ENCODE measurements at places on chromosomes 12 and 14. TPM values are rescaled to one million over a fixed set of nuclear protein-coding genes. Genes with fewer than 3 reads are reported as not detected.

Gene SLC16A7
- total RNA-seq: 54.6 TPM

Gene CRIP1
- total RNA-seq: 329 TPM

Gene RNFT2
- 6.9 TPM for total RNA-seq

Gene KRT85
- not detected for total RNA-seq

Gene SLC38A2
- total RNA-seq: 165 TPM

Gene ALDH1L2
- not detected for total RNA-seq

Gene ABCC9
- 0.06 TPM for total RNA-seq

Gene MYF5
- not detected for total RNA-seq

Gene APOLD1
- 3.8 TPM for total RNA-seq

Gene KLRD1
- total RNA-seq: 21.2 TPM

Gene FITM1
- total RNA-seq: 2.9 TPM

DNA sequence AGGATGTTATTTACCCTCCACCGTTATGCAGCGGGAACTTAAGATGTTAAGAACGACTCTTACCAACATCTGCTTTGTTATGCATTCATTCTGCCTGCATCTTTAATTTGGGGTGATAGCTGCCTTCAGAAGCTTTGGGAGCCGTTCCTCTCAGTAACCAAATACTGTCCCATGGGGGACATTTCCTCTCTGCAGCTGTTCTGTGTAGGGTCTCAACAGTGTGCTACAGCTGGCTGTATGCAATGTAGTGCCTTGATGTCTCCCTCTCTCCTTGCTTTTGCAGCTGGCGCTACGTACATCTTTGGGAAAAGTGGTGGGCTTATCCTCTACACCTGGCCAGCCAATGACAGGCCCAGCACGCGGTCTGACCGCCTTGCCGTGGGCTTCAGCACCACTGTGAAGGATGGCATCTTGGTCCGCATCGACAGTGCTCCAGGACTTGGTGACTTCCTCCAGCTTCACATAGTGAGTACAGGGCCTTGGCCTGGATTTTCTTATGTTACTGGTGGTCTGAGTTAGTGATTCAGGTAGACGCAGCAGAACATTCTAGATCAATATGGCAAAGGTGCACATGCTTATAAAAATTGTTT is 744.3 kb downstream of the DIO2 start:
- DNase-seq: no peak

- no peak for DNase-seq
These were observed 34.7 kb downstream of the FBXL14 start for GRCh38 chr12:1559676-1560091.

- no peak for DNase-seq
These were observed 19.0 kb downstream of the IFNG start for GRCh38 chr12:68140556-68140955.

DNA sequence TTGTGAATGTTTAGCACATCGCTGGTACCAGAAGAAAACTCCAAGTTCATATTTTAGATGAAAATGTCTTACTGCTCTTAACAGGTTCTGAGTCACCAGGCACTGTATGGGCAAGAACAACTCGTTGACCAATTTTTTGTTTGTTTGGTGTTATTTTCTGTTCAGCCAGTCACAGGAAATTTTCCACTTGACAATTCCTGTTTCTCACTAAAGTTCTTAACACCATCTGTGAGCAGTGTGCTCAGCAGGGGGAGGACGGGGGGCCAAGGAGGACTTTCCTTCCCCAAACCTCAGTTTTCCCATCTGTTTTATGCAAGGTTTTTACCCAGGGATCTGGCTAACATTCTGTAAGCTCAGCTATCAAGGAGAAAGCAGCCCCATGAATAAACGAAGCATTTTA is 3.0 kb downstream of the NUAK1 start:
- DNase-seq: no peak

- DNase-seq: no peak
These were observed 82.3 kb downstream of the SSPN start for GRCh38 chr12:26277506-26278246.

DNA sequence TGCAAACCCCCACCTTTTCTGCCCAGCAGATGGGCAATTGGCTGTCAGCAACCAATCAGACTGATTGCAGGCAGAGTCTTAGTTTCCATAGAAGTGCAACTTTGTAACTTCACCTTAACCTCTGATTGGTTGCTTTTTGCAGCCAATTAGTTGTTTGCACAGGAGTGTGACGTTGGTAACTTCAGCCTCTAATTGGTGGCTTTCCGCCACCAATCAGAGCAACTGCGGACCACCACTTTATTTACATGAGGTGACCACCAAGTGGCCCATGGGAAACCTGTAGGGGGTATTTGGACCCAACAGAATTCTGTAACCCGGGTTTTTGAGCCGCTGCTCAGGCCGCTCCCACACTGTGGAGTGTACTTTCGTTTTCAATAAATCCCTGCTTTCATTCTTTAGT is 32.3 kb downstream of the CDKN1B start:
- no peak for DNase-seq

- no peak for DNase-seq
These were observed 15.3 kb upstream of the LYZ start for GRCh38 chr12:69332815-69333358.

GRCh38 chr12:107388263-107388662 is 294.9 kb upstream of the CRY1 start:
- DNase-seq: no peak

DNA sequence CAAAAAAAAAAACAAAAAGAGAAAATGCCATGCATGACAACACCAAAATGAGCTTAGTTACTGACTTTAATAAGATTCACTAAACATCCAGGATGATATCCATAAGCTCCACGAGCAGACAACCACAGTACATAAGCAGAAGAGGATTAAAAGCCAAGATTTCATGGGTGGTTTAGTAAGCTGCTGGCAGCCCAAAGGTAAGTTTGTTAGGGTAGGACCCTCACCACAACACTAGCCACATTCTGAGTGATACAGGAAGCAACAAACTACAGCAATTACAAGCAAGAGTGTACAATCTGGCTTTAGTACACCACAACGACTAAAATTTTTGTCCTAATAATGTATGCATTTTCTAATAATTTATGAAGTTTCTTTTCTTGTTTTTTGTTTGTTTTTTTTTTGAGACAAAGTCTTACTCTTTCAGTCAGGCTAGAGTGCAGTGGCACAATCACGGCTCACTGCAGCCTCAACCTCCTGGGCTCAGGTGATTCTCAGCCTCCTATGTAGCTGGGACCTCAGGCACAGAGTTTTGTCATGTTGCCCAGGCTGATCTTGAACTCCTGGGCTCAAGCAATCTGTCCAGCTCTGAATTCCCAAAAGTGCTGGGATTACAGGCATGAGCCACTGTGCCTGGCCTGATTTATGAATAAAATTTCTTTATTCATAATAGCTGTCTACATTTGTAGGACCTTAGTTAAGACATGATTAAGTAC is 221.4 kb downstream of the MED13L start:
- DNase-seq: no peak

GRCh38 chr12:62861586-62861985 is 73.4 kb downstream of the PPM1H start:
- no peak for DNase-seq

DNA sequence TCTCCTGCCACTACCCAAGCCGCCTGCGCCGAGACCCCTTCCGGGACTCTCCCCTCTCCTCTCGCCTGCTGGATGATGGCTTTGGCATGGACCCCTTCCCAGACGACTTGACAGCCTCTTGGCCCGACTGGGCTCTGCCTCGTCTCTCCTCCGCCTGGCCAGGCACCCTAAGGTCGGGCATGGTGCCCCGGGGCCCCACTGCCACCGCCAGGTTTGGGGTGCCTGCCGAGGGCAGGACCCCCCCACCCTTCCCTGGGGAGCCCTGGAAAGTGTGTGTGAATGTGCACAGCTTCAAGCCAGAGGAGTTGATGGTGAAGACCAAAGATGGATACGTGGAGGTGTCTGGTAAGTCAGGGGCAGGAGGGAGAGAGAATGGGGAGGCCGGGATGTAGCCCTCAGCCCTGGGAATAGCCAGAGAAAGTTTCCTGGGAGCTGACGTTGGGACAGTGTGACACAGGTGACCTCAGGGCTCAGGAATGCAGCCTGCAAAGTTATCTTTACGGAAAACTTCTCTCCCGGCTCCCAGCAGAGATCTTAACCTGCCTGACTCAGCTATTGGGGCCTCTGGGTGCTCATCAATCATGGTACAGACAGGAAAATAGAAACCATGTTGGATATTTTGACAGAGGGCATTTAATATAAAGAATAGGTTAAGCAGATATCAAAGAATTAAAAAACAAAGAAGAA is 747 bp downstream of the HSPB8 start:
- DNase-seq: no peak

GRCh38 chr12:74144396-74144795 is 393.2 kb upstream of the ATXN7L3B start:
- no peak for DNase-seq

DNA sequence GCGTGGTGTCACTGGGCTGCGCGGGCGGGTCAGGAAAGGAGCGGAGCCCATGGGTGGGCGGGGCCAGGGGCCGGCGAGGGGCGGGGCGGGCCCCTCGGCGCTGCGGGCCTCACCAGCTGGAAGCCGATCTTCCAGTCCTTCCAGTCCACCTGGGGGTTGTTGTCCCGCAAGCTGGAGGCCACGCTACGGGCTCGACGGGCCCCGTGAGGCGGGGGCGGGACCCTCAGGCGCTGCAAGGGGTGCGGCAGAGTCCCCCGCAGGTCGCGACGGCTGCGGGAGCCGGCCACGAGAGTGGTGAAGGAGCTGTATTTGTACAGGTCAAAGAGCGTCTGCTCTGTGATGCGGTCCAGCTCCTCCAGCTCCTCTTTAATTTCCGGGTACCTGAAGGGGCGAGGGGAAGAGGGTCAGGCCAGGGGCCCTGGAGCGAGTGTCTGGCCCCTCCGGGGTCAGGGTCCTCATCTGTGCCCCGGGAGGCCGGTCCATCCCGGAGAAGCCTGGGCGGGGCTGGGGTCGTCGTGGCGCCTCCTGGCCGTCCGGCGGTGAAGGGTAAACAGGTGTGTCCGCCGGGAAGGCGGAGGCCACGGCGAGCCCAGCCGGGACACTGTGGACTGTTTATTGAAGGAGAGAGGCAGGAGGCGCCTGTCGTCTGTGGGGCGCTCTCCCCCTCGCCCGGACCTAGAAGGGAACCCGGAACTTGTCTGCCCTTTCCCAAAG is 11.9 kb downstream of the SCNN1A start:
- DNase-seq: no peak

- DNase-seq: no peak
These were observed 8.0 kb upstream of the ZDHHC17 start for GRCh38 chr12:76755829-76756379.

GRCh38 chr14:51515611-51516010 is 136.1 kb upstream of the FRMD6 start:
- no peak for DNase-seq

DNA sequence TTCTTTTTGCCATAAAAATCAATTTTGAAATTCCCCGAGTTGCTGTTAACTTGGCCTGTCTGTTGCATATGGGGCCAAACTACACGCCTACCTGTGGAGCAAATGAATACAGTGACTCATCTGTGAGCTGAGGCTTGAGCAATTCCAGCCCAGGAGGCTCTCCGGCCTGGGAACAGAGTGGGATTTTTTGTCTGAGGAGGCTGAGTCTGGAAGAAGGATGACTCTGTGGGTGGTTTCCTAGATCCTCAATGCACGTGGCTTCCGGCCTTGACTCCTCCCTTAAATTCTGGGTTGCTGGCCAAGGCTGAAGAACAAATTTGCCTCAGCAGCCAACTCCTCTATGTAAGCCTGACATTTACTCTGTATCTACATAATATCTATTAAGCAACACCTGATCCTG is 124.1 kb downstream of the SSPN start:
- no peak for DNase-seq

DNA sequence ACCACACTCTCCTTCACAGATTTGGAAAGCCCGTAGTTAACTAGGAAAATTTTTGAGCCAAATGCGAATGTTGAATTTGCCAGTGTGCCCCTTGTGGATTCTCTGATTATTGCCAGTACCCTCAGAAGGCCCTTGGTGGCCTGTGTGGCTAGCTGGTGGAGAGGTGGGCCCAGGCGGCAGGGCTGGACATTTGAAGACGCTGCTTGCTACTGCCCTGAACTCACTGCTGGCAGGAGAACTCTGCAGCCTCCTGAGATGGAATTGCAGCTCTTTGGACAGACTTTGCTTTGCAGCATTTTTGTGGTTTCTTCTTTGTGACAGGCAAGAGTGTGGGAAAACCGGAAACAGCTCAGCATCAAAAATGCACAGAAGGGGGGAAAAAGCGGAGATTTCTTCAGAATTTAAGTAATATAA is 97.6 kb downstream of the TGFB3 start:
- DNase-seq: no peak

DNA sequence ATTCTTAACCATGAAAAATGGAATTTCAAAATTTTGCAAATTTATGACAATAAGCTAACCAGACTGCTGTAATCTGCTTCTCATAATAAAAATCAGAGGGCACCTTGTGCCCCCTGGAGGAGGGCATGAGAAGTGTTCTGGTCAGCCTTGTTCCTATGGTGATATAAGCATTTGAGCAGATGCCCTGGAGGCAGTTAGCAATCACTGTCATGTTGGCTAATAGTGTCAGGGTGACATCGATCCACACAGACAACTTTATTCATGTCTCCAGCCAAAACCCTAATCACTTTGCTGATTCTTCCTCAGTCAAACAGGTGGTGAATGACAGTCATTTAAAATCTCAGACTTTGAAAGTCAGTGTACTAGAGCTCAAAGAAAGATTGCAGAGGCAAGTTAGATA is 943.0 kb downstream of the GALC start:
- no peak for DNase-seq

- no peak for DNase-seq
These were observed 36.2 kb downstream of the PRIMA1 start for GRCh38 chr14:93751946-93752655.

- no peak for DNase-seq
These were observed 357 bp downstream of the HOMEZ start for GRCh38 chr14:23285530-23286019.

DNA sequence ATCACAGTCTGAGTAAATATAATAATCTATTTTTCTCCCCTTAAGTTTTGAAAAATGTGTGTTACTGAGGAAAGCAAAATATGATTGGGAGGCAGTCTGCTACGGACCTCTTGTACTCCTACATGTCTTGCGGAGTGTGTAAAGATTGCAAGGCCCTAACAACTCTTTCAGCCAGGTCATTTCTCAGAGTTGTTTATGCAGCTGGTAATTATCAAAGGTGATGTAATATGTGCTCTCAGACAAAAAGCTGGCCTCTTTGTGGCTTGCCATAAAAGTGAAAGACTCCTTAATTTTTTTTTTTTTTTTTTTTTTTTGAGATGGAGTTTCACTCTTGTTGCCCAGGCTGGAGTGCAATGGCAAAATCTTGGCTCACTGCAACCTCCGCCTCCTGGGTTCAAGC is 40.5 kb upstream of the MON2 start:
- no peak for DNase-seq

DNA sequence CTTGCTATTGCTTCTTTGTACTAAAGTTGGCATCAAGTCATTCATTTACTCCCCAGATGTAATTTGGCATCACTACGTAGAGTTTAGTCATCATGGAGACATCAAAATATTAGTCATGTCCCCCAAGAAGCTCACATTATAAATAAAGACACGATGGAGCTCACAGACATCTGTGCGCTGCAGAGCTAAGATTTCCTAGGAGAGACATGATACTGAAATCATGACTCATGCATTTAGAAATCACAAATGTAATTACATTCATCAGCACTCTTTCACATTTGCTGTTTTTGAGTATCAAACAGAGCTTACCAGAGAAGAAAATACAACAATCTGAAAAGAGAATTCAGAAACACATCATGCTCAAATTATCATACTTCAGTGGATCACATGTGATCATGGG is 169.8 kb downstream of the LRIG3 start:
- DNase-seq: no peak

Data from T-cell (primary cell).